ENCODE measurements at places on chromosomes 16 and 17. TPM values are rescaled to one million over a fixed set of nuclear protein-coding genes. Genes with fewer than 3 reads are reported as not detected.

EVI2A gene
- 0.71 TPM for total RNA-seq

NOG gene
- 1.1 TPM for total RNA-seq

CIBAR2 gene
- total RNA-seq, result not detected

SRSF2 gene
- 269 TPM for total RNA-seq

- H3K4me3 ChIP-seq, result no peak overlapping the region
- peaks cover 20% of the 10 kb centered on the region for H3K36me3 ChIP-seq
- H3K4me1 ChIP-seq, result no peaks in the 10 kb centered on the region
- no peak for DNase-seq
- H3K27ac ChIP-seq, result no peak overlapping the region
These were observed 67.1 kb downstream of the CLEC18A start for GRCh38 chr16:70018254-70018653.

GRCh38 chr17:74744349-74744713 is 4.1 kb upstream of the NHERF1 start:
- peaks cover 10% of the 10 kb centered on the region for H3K4me1 ChIP-seq
- no peaks in the 10 kb centered on the region for H3K36me3 ChIP-seq
- peaks cover 3% of the 10 kb centered on the region for H3K27me3 ChIP-seq
- H3K4me3 ChIP-seq, result no peak overlapping the region
- no peak overlapping the region for H3K27ac ChIP-seq

- H3K4me1 ChIP-seq, result no peaks in the 10 kb centered on the region
- no peaks in the 10 kb centered on the region for H3K27me3 ChIP-seq
- no peak overlapping the region for H3K4me3 ChIP-seq
- peak; percentile 73 for DNase-seq
These were observed 11.5 kb downstream of the EPOP start for GRCh38 chr17:38663125-38663751.

DNA sequence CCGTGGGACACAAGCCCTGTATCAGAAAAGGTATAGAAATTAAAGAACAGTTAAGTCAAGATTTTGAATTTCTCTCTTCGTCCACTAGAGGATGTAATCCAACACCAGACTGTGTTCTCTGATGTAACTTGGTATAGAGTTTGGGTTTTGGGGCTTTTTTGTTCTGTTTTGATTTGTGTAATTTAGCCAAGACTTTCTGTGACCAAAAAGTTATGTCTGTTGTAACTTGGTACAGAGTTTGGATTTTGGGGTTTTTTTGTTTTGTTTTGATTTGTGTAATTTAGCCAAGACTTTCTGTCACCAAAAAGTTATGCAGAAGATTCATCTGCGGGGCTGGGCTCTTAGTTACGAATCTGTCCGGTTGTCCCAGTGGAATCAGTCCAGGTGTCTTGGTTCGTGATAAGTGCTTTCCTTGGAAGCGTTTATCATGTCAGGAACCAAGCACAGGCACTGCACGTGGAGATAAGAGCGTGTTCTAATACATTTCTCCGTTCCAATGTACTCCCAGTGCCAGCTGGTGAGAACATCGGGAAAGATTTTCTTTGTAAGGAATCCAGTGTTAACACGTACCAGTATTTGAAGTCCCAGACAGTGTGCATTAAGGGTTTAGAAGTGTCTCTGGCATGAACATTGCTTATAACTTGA is 44.1 kb upstream of the SEC14L1 start:
- peaks cover 26% of the 10 kb centered on the region for H3K36me3 ChIP-seq
- H3K27me3 ChIP-seq, result no peaks in the 10 kb centered on the region
- peak overlapping the region; percentile 55 for H3K27ac ChIP-seq
- peaks cover 27% of the 10 kb centered on the region for H3K4me1 ChIP-seq

- no peaks in the 10 kb centered on the region for H3K27me3 ChIP-seq
- peak overlapping the region; percentile 95 for H3K4me3 ChIP-seq
- H3K4me1 ChIP-seq, result peaks cover 24% of the 10 kb centered on the region
- H3K27ac ChIP-seq, result peak overlapping the region; percentile 83
- no peaks in the 10 kb centered on the region for H3K36me3 ChIP-seq
These were observed 971 bp downstream of the MINK1 start for GRCh38 chr17:4833941-4834680.

DNA sequence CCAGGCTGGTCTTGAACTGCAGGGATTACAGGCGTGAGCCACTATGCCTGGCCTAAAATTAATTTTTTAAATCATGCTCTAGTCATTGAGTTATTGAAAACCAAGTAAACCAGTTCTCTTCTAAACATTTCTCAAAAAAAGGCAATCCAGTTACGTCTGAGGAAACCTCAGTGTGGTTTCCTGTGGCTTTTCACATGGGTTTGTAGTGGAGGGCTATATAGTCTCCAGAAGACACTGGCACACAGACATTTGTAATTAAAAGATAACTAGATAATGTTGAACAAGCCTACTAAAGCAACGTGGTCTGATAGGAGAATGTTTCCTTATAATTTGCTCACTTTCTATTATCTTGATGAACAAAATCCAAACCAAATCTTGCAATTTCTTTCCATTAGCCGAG is 5.2 kb upstream of the TOB1 start:
- H3K4me3 ChIP-seq, result no peak overlapping the region
- DNase-seq, result no peak
- H3K27me3 ChIP-seq, result no peaks in the 10 kb centered on the region

GRCh38 chr16:51150165-51150887 is 744 bp downstream of the SALL1 start:
- DNase-seq, result no peak
- H3K36me3 ChIP-seq, result peaks cover 18% of the 10 kb centered on the region
- H3K27ac ChIP-seq, result peak overlapping the region; percentile 99
- H3K4me3 ChIP-seq, result peak overlapping the region; percentile 21
- H3K4me1 ChIP-seq, result peaks cover 8% of the 10 kb centered on the region

- H3K4me3 ChIP-seq, result no peak overlapping the region
- H3K27me3 ChIP-seq, result no peaks in the 10 kb centered on the region
- H3K27ac ChIP-seq, result no peak overlapping the region
- no peaks in the 10 kb centered on the region for H3K36me3 ChIP-seq
- DNase-seq, result no peak
These were observed 741.1 kb upstream of the EEF2KMT start for GRCh38 chr16:5838725-5839124.

- no peaks in the 10 kb centered on the region for H3K4me1 ChIP-seq
- no peaks in the 10 kb centered on the region for H3K27me3 ChIP-seq
- no peak overlapping the region for H3K4me3 ChIP-seq
- no peak for DNase-seq
These were observed 234.7 kb upstream of the MAF start for GRCh38 chr16:79835194-79835593.

- no peaks in the 10 kb centered on the region for H3K4me1 ChIP-seq
- DNase-seq, result no peak
- no peaks in the 10 kb centered on the region for H3K36me3 ChIP-seq
These were observed 296.6 kb upstream of the PMFBP1 start for GRCh38 chr16:72468582-72468981.

DNA sequence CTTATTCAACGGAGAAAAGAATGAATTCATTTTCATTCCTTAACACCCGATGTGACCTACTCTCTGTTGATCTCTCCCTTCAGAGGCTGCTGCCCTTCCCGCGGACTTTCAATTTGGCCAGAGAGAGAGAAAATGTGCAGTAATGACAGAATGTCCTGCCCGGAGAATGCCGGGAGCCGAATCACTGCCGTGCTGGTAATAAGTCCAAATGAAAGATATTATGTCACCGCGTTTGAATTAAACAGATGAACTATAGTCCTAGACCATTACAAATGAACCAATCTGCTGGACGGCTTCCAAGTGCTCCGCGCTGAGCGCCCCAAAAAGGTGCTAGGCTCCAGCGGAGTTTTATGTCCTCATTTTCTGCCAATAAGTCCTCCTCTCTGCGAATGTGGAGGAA is 14.7 kb upstream of the C16orf82 start:
- H3K4me3 ChIP-seq, result no peak overlapping the region
- no peaks in the 10 kb centered on the region for H3K36me3 ChIP-seq
- H3K27ac ChIP-seq, result no peak overlapping the region
- no peaks in the 10 kb centered on the region for H3K4me1 ChIP-seq
- no peak for DNase-seq

DNA sequence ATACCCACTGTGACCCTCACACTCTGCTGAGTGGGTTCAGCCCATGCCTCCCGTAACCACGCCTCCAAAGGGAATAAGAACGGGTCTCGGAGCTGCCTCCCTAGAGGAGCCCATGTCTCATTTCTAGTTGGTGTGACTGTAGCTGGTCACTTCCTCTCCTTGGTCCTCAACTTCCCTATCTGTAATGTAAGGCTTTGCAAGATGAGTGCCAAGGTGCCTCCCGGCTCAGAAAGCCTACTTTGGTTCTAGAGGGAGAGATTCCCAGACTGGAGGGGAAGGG is 20.8 kb downstream of the C16orf74 start:
- H3K4me3 ChIP-seq, result no peak overlapping the region
- no peak overlapping the region for H3K27ac ChIP-seq

GRCh38 chr16:80527297-80527696 is 13.5 kb upstream of the DYNLRB2 start:
- no peak overlapping the region for H3K4me3 ChIP-seq
- DNase-seq, result no peak
- H3K4me1 ChIP-seq, result no peaks in the 10 kb centered on the region
- no peak overlapping the region for H3K27ac ChIP-seq
- no peaks in the 10 kb centered on the region for H3K27me3 ChIP-seq
